Progenitor cell of endocrine pancreas (in vitro differentiated cells): ENCODE measurements at places on chromosomes 3 and 15.

DNA sequence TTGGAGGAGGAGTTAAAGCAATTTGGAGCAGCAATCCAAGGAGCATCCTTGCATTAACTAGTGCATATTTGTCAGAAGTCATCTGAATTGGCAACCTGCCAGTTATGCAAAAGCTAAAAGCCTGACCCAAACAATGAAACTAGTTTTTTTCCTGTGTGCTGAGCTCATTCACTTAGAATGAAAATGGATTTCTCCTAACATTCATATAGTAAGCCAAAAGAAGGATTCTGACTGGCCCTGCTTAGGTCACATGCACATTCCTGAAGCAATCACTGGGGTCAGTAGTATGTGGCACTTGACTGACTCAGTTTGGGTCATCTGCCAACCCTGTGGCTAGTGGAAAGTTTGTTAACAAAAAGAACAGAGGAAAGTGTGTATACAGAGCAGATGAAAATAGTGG, 30.5 kb downstream of the OXSM start:
- DNase-seq, result no peak

DNA sequence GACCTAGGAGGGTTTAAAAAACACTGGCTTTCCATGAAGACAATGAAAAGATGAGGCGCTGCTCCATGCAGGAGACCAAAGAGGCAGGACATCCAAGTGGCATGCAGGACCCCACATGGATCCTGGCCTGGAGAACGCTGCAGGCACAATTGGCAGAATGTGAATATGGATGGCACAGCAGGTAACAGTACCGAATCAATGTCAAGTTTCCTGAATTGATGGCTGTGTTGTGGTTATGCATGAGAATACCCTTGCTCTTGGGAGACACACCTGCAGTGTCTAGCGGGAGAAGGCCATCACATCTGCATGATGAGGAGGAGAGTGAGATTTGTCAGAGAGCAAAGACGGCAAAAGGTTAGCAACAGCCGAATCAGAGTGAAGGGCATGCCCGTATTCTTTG, 74.3 kb upstream of the SEC13 start:
- no peak for DNase-seq

DNA sequence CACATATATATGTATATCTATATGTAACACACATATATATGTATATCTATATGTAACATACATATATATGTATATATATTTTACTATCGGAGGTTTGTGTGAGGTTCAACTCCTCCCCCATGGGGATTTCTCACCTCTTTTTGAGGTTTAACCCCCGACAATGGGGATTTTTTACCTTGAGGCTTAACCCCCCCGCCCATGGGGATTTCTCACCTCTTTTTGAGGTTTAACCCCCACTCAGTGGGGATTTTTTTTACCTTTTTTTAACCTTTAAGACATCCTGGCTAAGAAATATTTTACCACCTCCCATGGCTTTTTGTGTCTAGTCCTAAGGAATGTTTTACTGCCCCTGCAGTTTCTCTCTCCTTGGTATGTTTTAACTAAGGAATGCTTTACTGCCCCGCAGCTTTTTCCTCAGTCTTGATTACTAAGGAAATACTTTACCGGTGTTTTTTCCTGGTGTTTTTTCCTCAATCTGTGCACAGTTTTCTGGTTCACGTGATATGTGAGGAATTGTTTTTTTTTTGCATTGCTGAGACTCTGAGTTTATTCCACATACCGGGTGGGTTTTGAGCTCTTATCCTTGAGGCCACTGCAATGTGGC, 185.2 kb downstream of the KLF13 start:
- DNase-seq, result no peak

- no peak for DNase-seq
Measured at GRCh38 chr3:133159498-133160475, 121.6 kb downstream of the TMEM108 start.

DNA sequence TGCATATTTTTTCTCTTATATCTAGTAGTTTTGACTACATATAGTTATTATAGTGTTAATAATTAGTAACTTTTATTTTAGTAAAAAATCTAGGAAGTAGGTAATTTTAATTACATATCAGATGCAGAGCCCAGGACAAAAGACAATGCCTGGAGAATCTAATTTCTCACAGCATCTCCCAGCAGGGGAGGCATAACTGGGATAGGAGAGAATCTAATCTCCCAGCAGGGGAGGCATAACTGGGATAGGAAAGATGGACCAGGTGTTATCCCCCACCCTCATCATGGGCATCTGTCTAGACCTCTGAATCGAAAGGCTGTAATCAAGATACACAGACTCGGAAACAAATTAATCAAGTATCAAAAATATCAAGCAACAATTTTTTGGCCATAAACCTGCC, 58.2 kb downstream of the OSTN start:
- DNase-seq, result no peak

DNA sequence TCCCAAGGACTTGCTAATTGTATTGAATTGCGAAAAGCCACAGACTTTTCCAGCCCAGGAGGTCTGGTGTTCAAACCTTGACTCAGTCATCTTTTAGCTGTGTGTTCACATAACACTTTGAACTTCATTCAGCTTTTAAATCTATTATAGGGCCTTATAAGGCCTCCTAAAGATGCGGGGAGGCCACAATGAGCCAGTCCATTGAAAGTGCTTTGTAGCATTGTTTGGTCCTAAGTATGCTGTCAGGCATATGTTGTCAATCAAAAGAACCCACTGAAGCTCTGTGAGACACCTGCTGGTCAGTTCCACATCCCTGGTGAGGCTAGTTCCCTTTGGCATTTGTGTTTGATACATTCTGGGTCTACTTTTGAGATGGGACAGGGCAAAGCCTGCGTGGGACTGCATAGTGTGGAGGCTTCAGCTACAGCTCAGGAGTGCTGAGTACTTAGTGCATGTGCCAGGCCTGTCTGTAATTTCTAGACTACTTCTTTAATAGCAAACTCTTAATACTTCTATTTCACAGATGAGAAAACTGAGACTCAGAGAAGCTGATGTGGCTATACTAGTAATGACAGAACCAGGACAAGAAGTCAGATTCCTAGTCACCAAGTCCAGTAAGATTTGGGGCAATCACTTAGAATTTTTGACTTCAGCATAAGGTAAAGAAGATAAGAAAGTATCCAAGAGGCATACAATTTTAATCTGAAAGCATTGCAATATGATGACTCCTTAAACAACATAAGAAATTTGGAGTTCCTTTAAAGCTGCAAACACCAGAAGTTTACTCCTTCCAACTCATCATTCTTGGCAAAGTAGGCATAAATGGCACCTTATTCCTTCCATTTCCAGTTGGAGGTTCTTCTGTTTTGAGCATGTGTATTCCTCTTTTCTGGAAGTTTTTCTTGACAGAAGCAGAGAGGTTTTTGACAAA, 213.0 kb downstream of the PDCD6IP start:
- no peak for DNase-seq

DNA sequence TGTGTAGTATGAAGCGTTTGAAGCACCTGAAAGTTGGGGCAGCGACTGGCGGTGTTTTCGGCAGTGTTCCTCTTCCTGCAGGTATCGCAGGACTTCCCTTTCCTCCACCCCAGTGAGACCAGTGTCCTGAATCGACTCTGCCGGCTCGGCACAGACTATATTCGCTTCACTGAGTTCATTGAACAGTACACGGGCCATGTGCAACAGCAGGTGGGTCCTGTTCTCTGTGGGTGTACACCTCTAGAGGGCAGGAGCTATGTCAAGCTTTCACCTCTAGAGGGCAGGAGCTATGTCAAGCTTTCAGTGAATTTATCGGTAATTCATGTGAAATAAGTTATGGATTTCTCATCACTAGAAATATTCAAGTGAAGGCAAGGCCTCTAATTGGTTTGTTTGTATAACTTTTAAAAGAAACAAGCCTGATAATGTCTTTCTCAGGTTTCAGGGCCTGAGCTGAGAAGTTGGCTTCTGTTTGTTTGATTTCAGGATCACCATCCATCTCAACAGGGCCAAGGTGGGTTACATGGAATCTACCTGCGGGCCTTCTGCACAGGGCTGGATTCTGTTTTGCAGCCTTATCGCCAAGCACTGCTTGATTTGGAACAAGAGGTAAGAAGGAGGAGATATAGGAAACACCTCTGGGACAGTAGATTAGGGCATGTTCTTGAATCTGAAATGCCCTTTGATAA, 5.3 kb downstream of the TUBGCP4 start:
- DNase-seq, result peak; percentile 12

DNA sequence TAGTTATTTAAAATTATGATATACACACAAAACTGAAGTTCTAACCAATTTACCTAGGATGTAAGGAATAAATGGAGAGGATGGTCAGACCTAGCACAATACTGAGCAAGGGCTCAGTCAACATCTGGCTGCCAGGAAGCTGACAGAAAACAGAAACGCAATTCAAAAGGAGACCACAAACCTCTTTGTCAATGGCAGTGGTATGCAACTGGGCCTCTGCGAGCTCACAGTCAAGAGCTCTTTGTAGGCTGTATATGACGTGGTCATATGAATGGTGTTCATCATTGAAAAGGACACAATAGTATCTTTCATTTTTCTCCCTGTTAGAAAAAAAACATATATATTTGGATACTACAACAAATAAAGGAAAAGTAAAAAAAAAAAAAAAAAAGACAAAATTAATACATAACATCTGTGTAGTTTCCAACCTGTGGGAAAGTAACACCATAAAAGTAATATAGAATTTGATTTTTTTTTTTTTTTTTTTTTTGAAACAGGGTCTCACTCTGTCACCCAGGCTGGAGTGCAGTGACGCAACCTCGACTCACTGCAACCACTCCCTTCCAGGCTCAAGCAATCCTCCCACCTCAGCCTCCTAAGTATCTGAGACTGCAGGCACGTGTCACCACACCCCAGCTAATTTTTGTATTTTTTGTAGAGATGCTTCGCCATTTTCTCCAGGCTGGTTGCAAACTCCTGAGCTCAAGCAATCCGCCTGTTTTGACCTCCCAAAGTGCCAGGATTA, 37.9 kb downstream of the UBR1 start:
- DNase-seq, result no peak

DNA sequence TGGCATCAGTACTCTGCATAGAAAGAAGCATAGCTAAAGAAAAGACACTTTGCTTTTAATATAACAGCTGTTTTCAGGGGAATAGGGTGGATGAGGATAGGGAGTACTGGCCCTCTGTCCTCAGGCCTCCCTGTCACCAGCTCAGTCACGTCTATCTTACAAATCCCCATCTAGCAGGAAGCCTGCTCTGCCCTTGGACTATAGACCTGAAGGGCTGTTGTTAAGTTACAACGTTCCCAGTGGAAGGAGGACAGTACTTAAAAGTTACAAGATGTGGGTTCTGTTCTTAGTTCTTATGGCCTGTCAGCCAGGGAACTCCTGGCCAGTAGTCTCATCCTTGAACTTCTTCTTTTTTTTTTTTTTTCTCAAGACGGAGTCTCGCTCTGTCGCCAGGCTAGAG, 70.5 kb downstream of the RPL39L start:
- DNase-seq, result no peak

GRCh38 chr3:43768381-43768973, 77.7 kb downstream of the ABHD5 start:
- DNase-seq, result no peak

DNA sequence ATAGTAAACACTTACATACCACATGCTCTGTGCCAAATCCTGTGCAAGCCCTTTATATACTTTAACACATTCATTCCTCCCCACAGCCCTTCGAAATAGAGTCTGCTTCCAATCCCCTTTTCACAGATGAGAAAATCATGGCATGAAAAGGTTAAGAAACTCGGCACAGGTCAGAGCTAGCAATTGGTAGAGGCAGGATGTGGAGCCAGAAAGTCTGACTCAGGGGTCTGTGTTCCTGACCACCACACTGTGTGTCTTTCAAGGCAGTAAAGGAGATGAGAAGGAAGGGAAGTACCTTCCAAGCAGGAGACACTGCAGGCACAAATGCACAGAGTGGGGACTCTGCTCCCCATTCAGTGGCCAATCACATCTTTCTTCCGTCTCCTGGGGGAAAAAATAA, 61.1 kb downstream of the SCN11A start:
- no peak for DNase-seq

- no peak for DNase-seq
Measured at GRCh38 chr15:99386391-99386790, 135.1 kb downstream of the LRRC28 start.

DNA sequence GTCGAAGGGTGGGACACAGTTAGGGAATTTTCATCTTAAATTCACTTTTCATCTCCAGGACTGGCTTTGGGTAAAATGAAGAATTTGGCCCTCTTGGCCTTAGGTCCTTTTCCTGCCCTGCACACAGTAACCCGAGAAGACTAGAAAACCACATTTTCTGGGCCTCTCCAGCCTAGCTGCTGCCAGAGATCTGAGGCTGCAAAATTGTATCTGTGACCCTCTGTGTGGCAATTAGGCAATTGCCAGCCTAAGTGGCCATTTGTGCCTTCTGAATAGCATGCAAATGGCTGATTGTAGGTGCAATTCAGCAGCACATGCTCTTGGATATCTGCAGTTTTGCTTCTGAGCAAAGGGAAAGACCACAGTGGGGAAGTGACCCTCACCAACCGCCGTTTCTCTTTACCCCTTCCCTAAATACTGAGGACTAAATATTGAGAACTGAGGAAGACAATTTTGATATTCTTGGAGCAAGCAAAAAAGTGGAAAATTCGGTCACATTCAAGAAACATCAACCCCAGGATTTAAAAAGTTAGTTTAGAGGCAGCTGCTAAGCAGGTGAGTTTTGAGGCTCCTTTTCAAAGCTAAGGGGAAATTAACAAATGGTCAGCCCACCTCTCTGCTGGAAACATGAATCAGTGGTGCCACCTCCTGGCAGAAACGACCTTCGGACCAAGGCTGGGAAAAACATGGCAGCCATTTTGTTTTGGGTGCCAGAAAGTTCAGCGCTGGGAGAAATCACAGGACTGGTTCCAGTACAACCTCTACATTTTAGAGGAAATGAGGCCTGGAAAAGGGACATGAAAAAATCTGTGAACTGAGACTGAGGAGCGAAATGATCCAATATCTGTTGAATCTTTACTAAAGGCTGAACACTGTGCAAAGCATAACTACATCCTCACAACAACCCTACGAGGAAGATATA, 56.6 kb upstream of the PRTG start:
- DNase-seq, result peak; percentile 62

- DNase-seq, result no peak
Measured at GRCh38 chr15:52163321-52164190, 27.6 kb downstream of the GNB5 start.

GRCh38 chr15:97995881-97996603, 35.5 kb downstream of the ARRDC4 start:
- no peak for DNase-seq

DNA sequence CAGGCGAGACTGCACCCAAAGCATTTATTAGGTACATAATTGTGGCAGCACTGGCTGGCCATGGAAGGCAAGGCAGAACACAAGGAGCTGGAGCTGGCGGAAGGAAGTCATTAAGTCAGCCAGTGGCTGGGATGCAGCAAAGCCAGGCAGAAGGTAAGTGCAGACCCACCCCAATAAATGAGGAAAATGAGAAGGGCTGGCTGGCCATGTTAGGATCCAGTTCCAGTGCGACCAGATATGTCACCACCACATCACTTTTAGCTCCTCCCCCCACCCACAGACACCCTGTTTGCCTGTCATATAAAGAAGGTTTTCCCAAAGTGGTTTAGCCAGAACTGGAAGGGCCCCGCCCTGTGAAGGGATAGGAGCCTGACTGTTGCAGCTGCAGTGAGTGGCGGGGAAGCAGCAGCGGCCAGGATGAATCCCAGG, at the start of gene FURIN:
FURIN (plus strand) TSS at position 328 of the 429 bp plus-strand sequence. CDS start 7,153 bp downstream, outside the sequence.
- DNase-seq, result no peak
